GM12891 (cell line): ENCODE measurements at places on chromosomes 7 and 10.

DNA sequence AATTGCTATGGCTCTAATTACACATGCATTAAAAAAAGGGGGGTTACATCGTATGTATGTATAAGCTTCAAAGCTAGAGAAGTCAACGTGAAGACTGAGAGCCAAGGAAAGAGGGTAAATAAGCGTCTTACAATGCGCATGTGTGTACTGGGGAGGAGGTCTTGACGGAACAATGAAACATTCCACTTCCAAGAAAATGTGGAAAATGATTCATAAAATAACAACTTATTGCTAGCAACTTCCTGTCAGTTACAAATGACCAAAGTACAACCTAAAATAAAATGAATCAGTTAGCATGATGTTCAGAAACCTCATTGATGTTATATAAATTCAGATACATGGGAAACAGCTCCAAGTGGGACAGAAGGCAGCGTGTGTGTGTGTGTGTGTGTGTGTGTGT lies 104.1 kb upstream of the RHEB start:
- DNase-seq = no peak

GRCh38 chr10:110226543-110226925 lies 19.1 kb downstream of the MXI1 start:
- peak; percentile 53 for DNase-seq

- no peak for DNase-seq
These were observed 70.1 kb downstream of the AMZ1 start for GRCh38 chr7:2757904-2758672.

- DNase-seq = no peak
These were observed 222.8 kb downstream of the PTN start for GRCh38 chr7:137120690-137121089.

- no peak for DNase-seq
These were observed 66.8 kb downstream of the PCGF5 start for GRCh38 chr10:91287276-91287675.

GRCh38 chr10:72351479-72351878 lies 3.2 kb downstream of the DNAJB12 start:
- no peak for DNase-seq

GRCh38 chr10:89773081-89773480 lies 71.7 kb downstream of the KIF20B start:
- DNase-seq = no peak

GRCh38 chr7:100965723-100966541 lies 3.4 kb upstream of the MUC12 start:
- peak; percentile 99 for DNase-seq

DNA sequence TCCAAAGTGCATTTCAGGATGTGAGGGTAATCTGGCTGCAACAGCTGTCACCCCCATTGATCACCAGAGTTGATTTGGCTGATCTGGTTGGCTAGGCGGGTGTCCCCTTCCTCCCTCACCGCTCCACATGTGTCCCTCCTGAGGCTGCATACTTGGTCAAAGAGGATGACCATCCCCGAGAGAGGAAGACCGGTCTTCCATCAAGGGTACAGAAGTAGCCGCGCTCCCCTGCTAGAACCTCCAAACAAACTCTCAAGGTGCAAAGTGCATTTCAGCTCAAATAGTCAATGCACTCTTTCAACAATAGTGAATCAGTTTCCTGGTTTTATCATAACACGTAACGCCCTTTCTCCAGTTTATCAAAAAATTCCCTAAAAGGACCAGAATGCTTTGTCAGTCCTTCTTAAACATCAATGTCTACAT lies 44.6 kb downstream of the CARD11 start:
- DNase-seq = no peak

DNA sequence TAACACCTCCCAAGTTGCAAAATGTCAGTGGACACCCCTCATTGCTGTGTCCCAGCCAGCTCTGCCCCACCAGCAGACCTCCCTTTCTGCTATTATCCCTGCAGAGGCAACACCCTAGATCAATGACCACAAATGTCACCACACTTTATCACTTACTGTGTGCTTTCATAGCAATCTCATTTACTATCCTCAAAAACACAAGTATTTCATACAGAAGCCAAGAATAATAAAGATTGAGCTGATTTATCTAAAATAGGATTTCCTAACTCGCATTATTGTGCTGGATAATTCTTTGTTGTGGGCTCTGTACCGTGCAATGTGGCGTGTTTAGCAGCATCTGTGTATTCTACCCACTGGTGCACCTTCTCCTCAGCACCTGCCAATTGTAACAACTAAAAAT lies 13.2 kb upstream of the ABCB5 start:
- no peak for DNase-seq

GRCh38 chr10:75772153-75772887 lies 340.9 kb downstream of the LRMDA start:
- DNase-seq = no peak

- DNase-seq = no peak
These were observed 211.6 kb downstream of the PHF14 start for GRCh38 chr7:11185179-11185815.
